ENCODE measurements at places on chromosomes 5 and 9.

DNA sequence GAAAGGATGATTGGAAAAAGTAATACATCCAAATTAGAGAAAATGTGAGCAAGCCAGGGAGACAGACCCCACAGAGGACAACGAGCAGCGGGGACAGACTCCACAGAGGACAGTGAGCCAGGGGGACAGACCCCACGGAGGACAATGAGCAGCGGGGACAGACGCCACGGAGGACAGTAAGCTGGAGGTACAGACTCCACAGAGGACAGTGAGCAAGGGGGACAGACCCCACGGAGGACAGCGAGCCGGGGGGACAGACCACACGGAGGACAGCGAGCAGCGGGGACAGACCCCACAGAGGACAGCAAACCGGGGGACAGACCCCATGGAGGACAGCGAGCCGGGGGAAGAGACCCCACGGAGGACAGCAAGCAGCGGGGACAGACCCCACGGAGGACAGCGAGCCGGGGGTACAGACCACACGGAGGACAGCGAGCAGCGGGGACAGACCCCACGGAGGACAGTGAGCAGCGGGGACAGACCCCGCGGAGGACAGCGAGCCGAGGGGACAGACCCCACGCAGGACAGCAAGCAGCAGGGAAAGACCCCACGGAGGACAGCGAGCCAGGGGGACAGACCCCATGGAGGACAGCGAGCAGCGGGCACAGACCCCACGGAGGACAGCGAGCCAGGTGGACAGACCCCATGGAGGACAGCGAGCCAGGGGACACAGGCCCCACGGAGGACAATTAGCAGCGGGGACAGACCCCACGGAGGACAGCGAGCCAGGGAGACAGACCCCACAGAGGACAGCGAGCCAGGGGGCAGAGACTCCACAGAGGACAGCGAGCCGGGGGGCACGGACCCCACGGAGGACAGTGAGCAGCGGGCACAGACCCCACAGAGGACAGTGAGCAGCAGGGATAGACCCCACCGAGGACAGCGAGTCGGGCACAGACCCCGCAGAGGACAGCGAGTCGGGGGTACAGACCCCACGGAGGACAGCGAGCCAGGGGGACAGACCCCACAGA lies 1.9 kb upstream of the ZDHHC11 start:
- DNase-seq = no peak

- no peak for DNase-seq
These were observed 11.9 kb downstream of the FGFR4 start for GRCh38 chr5:177098470-177099141.

- DNase-seq = no peak
These were observed 1.5 kb upstream of the CSF2 start for GRCh38 chr5:132072070-132072469.

DNA sequence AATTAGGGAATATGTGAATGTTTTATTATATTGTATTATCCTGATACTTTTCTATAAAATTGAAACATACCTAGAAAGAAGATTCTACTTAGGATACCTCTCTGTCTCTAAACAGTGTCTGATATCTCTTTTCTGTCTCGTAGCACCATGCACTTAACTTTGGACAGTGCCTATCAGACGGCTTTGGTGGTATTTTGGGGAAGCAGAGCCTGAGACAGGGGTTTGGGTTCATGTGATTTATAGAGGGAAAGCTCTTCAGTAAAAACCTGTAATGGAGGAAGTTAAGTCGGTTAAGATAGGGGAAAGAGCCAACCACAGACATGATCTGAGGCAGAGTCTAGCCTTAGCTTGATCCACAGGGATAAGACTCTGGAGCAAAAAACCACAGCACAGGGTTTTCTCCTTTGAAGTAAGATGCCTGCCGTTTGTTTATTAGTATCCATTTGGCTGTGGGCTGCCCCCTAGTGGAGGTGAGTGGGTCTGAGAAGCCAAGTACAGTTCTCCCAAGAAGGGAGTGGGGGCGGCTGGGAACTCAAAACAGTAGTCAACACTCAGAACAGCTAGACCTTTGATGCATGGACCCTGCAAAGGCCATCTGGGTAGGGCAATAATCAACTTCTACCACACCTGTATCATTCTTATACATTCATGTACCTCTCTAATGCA lies 141.2 kb upstream of the ASTN2 start:
- DNase-seq = no peak

GRCh38 chr9:20941174-20941690 lies 90.2 kb downstream of the HACD4 start:
- peak; percentile 11 for DNase-seq

DNA sequence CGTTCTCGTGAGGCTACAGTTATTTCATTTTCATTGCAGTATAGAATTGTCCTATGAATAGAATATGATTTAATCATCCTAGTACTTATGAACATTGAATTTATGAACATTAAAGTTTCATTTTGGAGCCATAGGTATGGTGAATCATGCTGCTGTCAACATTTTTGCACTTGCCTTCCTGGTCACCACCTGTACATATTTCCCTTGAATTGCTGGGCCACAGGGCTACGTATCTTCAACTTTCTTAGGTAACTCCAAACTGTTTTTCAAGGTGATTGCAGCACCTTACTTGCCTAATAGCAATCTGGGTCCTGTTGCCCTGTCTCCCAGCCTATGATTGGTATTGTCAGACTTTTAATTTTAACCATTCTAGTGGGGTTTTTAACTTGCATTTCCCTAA lies 6.5 kb upstream of the RNF145 start:
- no peak for DNase-seq

DNA sequence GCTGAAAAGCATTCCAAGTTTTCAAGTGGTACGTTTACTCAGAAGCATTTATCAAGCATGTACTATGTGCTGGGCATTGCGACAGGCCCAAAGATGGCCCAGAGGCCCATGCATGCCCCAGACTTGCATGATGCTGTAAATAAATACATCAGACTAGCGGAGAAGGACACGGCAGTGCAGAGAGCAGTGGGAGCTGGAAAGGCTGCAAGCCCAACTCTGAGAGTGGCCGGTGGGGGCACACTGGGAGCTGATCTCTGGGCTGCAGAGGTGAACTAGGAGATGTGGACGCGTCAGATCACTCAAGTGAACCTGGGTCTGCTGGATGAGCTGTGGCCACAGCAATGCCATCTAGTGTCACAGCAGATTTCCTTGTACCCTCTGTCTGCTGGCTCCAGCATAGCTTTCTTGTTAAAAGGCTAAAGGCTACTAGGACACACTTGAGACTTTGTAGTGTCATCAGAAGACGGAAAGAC lies 246.9 kb downstream of the FANCC start:
- no peak for DNase-seq

DNA sequence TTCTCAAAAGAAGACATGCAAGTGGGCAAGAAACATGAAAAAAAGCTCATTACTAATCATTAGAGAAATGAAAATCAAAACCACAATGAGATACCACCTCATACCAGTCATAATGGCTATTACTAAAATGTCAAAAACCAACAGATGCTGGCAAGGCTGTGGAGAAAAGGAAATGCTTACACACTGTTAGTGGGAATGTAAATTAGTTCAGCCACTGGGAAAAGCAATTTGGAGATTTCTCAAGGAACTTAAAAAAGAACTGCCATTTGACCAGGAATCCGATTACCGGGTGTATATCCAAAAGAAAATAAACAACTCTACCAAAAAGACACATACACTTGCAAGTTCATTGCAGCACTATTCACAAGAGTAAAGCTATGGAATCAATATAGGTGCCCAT lies 595.4 kb upstream of the RIOK2 start:
- no peak for DNase-seq

GRCh38 chr9:99362321-99362720 lies 140.2 kb downstream of the SEC61B start:
- DNase-seq = no peak

GRCh38 chr5:60131504-60131903 lies 238.0 kb upstream of the PDE4D start:
- no peak for DNase-seq

DNA sequence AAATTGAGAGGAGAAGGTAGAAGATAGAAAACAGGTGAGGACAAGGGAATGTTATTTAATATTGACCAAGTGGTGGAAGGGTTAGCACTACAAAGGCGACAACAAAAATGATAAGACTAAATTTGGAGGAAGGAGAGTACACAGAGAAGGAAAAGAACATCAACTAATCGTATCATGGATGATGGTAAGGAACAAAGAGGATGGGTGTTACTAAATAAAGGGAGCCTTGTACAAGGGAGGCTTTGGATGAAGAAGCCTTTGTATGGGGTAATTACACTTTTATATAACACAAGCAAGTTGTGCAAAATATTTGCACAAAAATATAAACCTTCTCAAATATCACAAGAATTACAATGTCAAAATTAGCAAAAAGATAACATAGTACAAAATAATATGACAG lies 125.7 kb downstream of the ZNF608 start:
- DNase-seq = no peak

DNA sequence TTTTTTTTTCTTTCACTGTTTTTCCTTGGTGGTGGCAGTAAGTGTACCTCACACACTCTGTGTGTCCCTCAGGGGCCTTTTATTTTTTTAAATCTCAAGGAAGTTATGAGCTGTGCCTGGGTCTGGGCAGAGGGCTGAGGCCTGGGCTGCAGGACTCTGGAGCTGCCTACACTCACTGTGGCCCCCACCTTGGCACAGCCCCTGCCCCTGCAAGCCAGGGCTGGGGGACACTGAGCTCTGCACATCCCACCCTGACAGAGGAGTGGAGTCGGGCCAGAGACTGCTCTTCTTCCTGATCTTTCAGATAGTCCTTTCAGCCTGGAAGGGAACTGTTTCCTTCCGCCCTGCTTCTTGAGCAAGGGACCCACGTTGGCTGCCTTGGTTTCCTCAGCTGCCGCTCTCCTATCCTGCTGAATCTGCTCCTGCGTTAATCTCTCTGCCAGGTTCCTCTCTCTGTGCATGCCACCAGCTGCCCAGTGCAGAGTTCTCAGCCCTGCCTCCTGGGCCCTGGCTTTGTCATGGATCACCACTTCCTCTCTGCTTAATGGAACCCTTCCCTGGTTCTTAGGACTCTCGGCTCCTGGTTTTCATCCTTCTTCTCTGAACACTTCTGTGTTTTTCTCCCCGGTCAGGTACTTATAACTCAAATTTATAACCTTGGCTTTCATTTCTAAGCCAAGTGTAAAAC lies 502.3 kb downstream of the DIRAS2 start:
- no peak for DNase-seq
